ENCODE measurements at places on chromosomes 5 and 9.

DNA sequence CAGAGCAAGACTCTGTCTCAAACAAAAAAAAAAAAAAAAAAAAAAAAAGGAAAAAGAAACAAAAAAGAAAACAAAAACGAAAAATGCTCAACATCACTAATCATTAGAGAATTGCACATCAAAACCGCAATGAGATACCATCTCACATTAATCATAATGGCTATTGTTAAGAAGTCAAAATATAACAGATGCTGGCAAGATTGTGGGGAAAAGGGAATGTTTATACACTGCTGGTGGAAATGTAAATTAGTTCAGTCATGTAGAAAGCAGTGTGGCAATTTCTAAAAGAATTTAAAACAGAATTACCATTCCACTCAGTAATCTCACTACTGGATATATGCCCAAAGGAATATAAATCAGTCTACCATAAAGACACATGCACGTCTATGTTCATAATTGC lies 50.4 kb upstream of the PRR16 start:
- DNase-seq = no peak

GRCh38 chr5:33688526-33688925 lies 203.3 kb downstream of the ADAMTS12 start:
- DNase-seq = no peak

GRCh38 chr5:149667829-149668330 lies 62.2 kb upstream of the PPARGC1B start:
- DNase-seq = no peak

DNA sequence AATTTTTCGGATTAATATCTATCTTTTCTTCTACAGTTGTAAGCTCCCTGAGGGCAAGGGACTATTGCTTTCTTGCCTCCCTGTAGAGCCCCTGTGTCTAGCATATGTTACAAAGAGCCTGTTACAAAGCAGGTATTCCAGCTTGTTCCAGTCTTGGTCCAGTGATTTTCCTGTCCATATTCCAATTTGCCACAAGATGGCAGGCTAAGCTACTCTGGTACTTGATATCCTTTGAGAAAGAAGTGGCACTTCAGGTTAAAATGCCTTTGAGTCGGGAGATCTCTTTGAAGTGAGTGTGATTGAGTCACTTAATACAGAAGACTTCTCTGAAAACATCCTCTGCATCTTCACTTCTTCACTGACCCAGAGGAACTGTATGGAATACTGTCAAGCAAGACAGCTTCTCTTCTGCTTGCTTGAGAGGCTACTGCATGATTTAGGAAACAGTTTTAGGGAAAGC lies 24.5 kb downstream of the CAVIN4 start:
- peak; percentile 39 for DNase-seq

- DNase-seq = no peak
Measured at GRCh38 chr9:114555696-114556095, 31.9 kb upstream of the ATP6V1G1 start.
